Peyer's patch (tissue), 4 donors: ENCODE measurements at places on chromosomes 2 and 18.

DNA sequence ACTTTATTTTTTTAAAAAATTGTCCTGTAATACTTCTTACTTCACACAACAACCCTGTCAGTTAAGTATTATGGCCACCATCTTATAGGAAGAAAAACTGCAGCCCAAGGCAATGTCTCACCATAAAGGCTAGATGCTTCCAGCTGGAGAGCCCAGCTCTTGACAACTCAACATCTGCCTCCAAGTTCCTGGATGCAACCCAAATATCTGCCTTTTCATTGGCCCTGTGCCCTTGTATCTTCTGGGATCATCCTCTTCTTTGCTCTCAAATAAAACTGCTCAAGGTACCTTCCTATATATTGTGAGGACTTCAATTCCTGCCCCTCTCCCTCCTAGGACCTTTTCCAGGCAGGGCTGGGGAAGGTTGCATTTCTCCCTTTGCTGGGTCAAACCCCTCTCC, 69.5 kb downstream of the BIN1 start:
- DNase-seq, result no peak

GRCh38 chr2:102418421-102418961, 4.5 kb upstream of the IL18RAP start:
- no peak for DNase-seq

GRCh38 chr2:126950504-126950903, 51.8 kb downstream of the TEX51 start:
- DNase-seq, result no peak

- DNase-seq, result no peak
These were observed 305.0 kb upstream of the ERBB4 start for GRCh38 chr2:212843409-212844199.

GRCh38 chr2:222296911-222297599, 1.7 kb downstream of the PAX3 start:
- DNase-seq, result no peak

- DNase-seq, result no peak
These were observed 226.4 kb upstream of the ID2 start for GRCh38 chr2:8455236-8456150.

DNA sequence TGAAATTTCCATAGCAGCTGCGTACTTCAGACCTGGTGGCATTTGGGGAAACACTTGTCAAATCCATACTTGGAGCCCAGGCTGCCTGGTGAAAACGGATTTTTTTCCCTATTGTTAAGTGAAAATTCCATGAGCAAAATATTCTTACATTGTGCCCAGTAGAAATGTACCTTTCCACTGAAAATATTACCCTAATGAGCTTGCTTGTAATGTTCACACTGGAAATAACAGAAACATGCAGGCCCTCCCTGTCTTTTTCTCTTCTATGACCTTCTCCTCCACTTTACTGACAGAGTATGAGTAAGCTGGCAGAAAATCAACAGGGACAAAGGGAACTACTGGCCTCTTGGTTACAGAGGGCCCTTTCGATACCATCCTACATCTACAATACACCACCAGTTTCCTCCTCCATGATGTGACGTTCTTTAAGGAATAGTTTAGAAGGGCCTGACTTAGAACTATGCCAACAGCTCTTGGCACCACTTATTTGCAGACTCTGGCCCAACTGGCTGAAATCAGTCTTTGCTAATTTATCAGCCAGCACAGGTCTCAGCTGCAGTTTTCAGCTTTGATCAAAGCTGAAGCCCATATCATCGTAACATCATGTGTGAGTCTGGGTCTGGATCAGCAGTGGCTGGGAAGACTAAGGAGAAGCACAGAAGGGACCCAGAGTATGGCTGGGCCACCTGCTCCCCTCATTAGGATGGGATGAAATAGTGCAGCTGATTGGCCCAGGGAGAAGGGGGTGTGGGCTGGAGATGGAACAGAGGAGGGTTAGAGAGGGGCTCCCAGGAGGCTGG, 272.2 kb upstream of the ID2 start:
- DNase-seq, result no peak
